ENCODE measurements at places on chromosomes 5 and 9.

DNA sequence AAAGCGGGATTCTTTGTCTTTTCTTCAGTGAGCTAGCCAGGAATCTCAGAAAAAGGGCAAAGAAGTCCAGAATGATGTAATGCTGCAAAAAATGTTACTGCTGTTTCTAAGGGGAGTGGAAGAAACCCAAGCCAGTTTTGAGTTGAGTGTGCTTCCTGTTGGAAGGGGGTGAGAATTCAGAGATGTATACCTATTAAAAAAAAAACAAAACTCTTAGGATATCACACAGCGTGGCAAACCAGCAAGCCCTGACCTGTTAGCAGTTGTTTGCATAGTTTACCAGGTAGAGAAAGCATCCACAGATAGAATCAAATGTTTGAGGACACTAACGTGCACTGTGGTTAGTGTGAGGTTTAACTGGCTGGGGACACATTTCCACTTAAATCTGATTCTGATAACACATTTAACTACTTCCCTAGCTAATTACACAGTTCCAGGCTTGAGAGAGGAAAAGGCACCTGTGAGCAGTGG, 11.4 kb downstream of the BASP1 start:
- DNase-seq = peak; percentile 26

GRCh38 chr5:155332618-155333017, 319.1 kb downstream of the KIF4B start:
- DNase-seq = no peak

GRCh38 chr5:74552101-74552500, 88.4 kb downstream of the ENC1 start:
- DNase-seq = no peak

DNA sequence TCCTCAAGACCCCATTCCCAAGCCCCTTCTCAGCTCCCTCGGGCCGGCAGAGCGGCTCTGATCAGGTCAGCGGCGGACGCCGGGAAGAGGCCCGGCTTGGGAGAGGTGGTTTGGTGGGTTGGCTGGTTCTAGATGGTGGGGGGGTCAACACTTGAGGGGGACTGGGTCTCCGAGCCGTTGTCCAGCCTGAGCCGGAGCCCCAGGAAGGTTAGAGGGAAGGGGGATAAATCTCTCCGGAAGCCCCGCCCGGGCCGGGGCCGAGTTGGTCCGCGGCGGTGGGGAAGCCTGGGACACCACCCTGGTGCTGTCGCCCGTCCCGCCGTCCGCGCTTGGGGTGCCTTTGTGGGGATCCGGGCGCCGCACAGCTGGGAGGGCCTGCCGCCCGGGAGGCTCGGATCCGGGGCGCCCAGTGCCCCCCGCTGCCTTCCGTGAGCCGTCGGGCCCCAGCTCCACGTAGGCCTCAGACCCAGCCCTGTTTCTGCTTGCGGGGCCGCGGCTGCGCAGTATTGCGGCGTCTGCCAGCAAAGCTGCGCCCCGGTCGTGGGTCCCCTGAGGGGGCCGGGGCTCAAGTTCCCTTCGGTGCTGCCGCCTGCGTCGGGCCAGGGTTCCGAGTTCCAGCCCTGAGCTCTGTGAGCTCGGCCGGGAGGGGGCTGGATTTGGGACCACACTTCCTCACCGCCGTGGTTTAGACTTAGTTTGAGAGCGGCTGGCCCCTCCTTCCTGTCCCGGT, 542 bp upstream of the TRIM52 start:
- DNase-seq = peak; percentile 83

DNA sequence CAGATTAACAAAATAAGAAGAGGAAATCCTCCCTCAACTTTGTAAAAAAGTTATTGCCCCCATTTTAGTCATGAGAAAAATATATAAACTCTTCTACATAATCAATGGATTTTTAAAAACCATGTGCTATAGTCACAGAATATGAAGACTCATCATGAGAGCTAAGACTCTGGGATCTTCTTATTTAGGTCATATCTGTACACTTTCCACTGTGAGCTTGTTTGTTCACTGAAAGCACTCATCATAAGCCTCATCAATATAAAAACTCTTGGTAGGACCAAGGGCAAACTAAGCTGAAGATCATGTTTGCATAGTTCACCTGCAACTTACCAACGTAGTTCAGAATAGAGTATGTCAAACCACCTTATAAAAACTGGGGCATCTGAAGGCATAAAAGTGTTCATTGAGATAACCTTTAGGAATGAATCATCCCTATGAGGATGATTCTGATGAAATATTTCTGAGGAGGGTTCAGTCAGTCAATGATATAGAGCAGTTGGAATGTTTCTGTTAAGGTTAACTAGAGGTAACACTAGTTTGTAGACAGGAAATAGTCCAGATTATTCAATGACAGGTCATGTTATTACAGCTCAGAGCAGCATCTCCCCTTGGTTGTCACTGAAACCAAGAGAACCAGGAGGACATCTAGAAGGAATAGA, 289.9 kb upstream of the SMC2 start:
- no peak for DNase-seq

- no peak for DNase-seq
Measured at GRCh38 chr5:150057996-150058395, 28.4 kb downstream of the CSF1R start.

DNA sequence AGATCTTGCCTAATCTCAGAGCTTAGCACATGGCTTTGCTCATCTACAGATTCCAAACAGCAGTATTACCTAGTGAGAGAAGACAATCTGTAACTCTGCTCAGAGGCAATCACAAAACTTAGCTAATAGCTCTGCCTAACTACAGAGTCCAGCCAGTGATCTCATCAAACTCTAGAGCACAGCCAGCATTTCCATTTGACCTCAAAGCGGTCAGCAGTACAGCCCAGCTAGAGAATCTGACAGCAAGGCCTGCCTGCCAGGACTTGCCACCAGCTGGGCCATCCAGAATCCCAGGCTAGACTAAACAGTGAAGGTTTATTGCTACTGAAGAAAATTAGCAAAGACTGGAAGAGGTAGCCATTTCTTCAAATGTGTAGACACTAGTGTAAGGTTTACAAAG, 217.9 kb upstream of the VLDLR start:
- DNase-seq = no peak

- DNase-seq = peak; percentile 9
Measured at GRCh38 chr5:79793722-79794121, 104.1 kb downstream of the CMYA5 start.

DNA sequence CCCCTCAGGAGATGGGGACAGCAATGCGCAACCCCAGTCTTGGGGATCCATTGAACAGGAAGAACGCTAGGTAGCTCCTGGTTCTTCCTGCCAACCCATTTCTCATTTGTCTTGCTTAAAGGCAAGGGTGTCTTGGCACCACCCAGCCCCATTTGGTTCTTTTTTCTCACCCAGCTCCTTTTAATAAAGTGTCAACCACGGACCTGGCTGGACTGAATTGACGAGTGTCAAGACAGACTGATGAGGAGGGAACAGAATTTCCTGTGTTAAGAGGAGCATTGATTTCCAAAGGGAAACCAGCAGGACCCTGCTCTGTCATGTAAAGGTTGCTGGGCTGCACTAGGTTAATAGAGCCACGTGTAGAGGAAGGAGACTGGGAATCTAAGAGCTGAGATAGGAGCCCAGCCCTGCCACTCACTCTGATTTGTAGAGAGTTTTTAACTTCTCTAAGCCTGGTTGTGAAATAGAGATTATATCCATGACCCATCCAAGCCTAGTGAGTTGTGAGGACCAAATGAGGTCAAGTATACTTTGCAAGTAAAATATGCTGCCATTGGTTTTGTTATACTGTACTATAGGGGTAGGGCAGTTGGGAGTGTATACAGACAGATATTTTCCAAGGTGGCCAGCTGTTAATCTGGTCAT, 33.7 kb downstream of the OSTF1 start:
- DNase-seq = peak; percentile 13

DNA sequence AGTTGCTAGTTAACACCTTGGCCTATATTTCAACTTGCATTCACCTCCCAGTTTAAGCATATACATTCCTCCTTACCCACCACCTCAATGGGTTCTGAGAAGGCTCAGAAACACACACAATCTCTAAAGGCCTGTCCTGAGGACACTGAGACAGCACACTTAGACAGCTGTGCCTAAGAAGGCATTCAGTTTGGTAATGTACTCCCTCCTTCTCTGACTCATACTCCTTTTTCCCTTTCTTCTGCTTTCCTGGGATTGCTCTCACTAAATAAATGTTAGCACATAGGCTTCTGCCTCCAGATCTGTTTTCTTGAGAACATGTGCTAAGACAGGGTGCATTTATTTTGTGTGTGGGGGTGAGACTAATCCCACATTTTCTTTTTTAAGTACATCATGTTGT, 456.8 kb upstream of the CDH6 start:
- no peak for DNase-seq

GRCh38 chr9:135933114-135933513, 25.8 kb upstream of the CAMSAP1 start:
- DNase-seq = no peak

DNA sequence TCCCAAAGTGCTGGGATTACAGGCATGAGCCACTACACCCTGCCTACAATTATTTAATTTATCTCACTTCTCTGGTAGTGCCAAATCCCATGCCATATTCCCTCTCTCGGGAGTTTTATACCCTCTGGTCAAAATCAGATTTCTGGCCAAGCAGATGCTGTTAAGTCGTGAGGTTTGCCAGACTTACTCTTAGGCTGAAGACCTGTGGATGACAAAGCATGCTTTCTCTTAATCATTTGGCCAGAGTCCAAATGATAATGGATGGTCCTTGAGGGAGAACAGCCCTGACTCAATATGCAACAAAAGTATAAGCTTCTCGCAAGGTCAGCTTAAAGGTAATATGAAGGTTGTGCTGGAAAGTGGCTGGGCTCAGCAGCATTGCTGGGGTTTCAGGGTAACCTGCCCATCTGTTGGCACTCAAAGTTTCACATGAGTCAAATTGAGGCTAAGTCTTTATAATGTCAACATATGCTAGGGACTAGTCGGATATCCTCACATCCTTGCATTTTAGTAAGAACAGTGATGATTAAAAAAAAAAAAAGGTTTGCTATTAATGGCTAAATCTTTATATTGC, 280.1 kb downstream of the KIF4B start:
- no peak for DNase-seq

GRCh38 chr9:38422555-38423260, 1.5 kb downstream of the IGFBPL1 start:
- DNase-seq = no peak

- peak; percentile 47 for DNase-seq
Measured at GRCh38 chr9:79687131-79687447, 115.3 kb downstream of the TLE4 start.

All from activated CD4-positive, alpha-beta T cell treated with anti-CD3 and anti-CD28 coated beads, Interleukin-10, Interleukin-2, amounts not matched to agents 100 ng/mL and 50 ng/mL, durations not matched to agents 16 hours and 8 hours (primary cell).